ENCODE measurements at places on chromosomes 16 and 17.

- DNase-seq, result no peak
Observed at GRCh38 chr16:75532791-75533190, 3.1 kb downstream of the CHST5 start.

GRCh38 chr17:50190293-50190602 is 11.2 kb downstream of the COL1A1 start:
- DNase-seq, result no peak

- no peak for DNase-seq
Observed at GRCh38 chr16:30025156-30025555, 2.2 kb downstream of the C16orf92 start.

- DNase-seq, result no peak
Observed at GRCh38 chr17:60153606-60154390, 4.0 kb downstream of the CA4 start.

DNA sequence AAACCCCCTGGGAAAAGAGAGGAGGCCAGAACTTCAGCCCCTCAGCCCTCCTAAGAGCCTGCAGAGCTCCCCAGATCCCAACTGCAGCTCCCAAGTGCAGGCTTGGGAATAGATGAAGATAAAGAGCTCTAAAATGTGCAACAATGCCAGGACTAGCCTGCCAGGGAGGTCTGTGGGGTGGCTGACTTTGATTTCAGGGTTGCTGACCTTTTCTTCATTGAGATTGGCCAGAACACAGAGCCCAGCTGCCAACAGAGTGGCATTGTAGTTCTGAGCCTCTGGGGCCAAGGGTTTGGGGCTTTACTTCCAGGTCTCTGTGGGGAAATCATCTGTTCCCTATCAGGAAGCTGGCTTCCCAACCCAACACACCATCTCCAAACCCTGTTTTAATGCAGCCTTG is 120.6 kb downstream of the COPRS start:
- DNase-seq, result no peak

DNA sequence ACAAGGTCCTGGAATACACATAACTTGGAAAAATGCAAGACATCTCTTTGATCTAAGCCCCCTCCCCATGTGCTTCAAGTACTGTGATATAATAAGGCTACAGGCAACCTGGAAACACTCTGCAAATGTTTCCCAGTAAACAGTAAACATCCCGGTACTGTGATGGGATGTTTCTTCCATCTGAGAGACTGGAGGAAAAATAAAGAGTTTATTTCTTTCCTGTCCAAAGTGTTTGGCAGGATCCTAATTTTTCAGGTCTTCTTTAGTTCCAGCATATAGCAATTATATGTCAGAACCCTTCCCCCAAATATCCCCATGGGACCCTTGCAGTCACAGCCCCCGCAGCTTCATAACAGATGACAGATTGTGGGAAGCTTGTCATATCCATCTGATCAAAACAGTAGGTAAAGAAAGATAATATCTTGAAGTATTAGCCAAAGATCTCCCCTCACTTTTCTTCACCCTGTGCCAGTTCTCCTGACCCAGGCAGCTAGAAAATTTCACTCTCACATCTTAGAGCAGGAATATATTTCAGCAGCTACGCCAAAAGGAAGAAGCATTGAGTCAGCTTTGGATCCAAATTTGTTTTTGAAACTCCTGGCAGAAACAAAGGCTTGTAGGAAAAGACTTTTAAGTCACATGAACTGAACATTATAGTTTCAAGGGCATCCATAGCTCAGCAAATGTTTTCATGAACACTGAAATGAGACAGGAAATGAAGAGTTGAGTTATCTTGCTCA is 141.3 kb downstream of the HS3ST3A1 start:
- no peak for DNase-seq

GRCh38 chr17:6454495-6455320 is 10.5 kb downstream of the PIMREG start:
- no peak for DNase-seq

GRCh38 chr17:288802-289356 is 63.7 kb downstream of the RPH3AL start:
- no peak for DNase-seq

GRCh38 chr16:5615868-5616642 is 518.5 kb upstream of the EEF2KMT start:
- peak; percentile 70 for DNase-seq
